ENCODE measurements at places on chromosomes 2 and 18.

DNA sequence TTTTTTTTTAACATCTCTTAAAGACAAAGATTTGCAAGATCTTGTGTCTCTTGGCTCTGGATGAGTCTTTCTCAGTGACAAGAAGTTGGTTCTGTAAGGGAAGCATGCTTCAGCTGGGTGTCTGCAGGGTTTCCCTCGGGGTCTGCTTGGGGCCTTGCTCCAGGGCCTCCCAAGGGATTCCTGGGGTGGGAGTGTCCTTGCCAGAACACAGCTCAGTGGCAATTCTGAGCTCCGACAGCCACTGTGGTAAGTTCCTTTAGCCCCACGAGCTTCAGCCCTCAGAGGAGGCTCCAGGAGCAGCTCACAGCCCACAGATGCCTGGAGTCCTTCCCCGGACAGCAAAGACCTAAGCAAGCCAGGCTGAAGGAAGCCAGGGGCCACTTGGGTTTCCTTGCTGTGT, 52.4 kb downstream of the EMX1 start:
- DNase-seq: no peak

GRCh38 chr2:6913415-6914157, 3.6 kb upstream of the RNF144A start:
- peak; percentile 50 for DNase-seq

- no peak for DNase-seq
Measured at GRCh38 chr2:25311865-25312575, 29.7 kb downstream of the DNMT3A start.

- no peak for DNase-seq
Measured at GRCh38 chr2:126986631-126987187, 88.0 kb downstream of the TEX51 start.

GRCh38 chr18:21629089-21629832, 17.1 kb downstream of the SNRPD1 start:
- DNase-seq: no peak

DNA sequence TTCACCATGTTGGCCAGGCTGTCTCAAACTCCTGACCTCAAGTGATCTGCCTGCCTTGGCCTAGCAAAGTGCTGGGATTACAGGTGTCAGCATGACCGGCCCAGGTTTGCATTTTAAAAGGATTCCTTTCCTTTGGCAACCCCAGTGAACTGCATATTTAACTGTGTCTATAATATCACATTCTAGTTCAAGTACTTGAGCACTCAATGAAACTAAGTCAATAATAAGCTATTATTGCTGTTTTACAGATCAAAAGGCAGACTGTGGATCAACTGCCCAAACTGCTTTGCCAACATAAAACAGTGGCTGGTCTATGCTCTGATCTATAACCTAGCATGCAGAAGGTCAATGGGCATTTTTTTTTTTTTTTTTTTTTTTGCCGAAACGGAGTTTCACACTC, 144.5 kb downstream of the USP34 start:
- no peak for DNase-seq

DNA sequence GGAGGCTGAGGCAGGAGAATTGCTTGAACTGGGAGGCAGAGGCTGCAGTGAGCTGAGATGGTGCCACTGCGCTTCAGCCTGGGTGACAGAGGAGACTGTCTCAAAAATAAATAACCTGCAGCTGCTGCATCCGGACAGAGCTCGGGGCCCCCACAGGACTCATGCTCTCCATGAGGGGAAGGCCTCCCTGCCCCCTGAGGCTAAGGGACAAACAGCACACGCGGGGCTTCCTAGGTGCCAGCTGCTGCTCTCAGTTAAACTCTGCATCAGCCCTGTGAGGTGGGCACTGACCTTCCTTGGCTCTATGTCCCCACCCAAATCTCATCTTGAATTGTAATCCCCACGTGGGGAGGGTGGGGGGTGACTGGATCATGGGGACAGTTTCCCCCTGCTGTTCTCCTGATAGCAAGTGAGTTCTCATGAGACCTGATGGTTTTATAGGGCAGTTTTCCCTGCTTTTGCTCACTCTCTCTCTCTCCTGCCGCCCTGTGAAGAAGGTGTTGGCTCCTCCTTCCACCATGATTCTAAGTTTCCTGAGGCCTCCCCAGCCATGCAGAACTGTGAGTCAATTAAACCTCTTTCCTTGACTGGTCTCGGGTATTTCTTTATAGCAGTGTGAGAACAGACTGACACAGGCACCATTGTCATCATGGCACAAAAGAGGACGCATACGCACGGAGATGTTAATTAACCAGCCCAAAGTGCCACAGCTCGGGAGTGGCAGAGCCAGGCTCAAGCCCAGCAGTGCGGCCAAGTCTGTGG, 49.9 kb upstream of the TAF1B start:
- DNase-seq: no peak

Measured in central memory CD4-positive, alpha-beta T cell (primary cell).